ENCODE measurements at places on chromosomes 11 and 22.

DNA sequence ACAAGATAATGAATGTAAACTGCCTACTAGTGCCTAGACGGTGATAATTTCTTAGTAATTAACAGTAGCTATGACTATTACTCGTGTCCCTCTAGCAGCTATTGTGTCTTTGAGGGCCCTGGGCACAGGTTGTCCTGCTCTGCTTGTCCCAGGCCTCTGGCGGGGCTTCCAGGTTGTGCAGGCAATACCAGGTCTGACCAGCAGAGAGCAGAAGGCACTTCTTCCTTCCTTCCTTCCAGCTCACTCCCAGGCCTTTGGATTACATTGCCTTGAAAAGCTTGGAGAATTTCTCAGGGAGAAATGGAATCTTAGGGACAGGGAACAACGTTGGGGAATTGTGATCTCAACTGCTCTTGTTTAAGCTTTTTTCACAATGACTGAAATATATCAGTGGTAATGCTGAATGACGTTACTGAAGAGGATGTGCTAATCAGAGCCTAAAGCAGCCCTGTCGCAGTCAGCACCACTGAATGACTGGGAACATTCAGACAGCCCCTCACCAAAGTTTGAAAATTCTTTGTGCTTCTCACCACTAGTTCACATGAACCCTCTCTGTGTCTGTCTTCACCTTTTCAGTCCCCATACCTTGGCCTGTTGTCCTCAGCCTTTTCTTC lies 8.4 kb upstream of the CCKBR start:
- DNase-seq = no peak

DNA sequence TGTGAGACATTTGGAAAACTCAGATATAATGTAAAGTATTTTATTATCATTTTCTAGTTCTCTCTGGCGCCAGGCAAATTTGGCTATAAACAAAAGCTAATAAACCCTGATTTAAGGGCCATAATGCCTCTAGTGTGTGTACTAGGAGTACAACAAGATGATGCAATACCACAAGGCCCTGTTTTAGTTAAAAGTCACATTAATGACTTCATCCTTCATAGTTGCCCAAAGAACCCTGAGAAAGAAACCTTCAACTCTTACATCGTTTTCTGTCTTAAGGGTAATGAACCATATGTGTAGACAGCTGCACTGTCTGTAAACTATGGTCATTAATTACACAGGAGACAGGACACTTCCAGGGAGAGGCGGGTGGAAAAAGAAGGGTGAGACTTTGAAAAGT lies 538.4 kb downstream of the FAM181B start:
- no peak for DNase-seq

- DNase-seq = no peak
These were observed 78.4 kb downstream of the CDKN1C start for GRCh38 chr11:2807025-2807681.

GRCh38 chr11:73393479-73394415 lies 17.5 kb downstream of the RELT start:
- DNase-seq = peak; percentile 34

DNA sequence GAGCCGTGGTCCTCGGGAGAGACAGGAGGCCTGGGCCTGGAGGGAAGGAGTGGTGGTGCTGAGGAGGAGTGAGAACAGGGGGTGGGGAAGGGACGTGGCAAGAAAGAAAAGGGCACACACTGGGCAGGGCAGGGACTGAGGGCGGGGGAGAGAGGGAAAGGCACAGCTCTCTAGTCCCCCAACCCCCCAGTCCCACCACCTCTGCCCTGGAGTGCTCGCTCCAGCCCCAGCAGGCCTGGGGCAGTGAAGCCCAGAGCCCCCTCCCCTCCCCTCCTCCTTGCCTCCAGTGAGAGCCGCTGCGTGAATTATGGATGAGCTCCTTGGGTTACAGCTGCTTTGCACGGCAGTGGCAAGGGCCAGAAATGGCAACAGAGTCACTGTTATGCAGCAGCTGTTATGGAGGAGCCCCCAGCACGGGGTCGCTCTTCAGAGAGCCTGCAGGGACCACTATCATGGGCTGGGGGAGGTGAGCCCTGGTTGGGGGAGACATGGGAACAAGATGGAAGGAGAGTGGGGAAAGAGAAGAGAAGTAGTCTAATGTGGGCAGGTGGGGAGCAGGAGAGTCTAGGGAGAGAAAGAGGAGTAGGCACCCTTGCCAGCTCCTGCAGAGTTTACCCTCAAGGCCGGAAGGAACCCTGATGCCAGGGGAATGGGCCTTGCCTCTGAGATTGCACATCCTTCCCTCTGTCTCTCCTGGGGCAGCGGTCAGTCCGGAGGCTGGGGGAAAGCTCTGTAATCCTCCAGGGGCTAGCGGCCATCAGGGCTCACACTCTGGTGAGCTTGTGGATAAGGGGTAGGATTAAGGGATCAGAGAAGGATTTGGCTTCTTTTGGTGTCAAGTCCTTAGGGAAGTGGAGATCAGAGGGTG lies 3.6 kb downstream of the RTN4RL2 start:
- no peak for DNase-seq

DNA sequence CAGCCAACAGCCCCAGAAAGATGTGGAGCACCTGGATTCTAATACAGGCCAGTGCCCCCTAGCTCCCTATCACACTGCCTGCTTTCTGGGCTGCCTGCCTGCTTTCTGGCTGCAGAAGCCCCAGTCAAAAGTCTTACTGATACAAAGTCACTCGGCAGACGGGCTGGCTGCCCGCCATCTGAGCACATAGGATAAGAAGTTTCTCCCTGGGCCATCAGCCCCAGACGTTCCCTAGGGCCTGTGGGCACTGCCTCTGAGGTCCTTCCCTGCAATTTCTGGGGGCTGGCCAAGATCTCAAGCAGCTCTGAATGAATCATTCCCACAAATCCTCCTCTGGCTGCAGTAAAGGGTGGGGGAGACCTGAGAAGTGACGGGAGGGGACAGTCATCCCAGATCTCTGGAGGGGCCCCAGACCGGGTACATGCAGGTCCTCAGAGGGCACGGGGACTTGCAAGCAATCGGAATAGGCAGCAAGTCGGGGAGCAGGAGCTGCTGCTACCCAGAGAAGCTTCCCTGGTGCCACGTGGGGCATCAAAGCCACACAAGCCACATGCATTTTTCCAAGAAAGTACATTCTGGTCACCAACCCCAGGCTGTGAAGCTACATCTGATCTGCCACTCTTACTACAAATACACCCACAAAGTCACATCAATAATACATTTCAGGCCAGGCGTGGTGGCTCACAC lies 4.7 kb downstream of the TPST2 start:
- DNase-seq = no peak

DNA sequence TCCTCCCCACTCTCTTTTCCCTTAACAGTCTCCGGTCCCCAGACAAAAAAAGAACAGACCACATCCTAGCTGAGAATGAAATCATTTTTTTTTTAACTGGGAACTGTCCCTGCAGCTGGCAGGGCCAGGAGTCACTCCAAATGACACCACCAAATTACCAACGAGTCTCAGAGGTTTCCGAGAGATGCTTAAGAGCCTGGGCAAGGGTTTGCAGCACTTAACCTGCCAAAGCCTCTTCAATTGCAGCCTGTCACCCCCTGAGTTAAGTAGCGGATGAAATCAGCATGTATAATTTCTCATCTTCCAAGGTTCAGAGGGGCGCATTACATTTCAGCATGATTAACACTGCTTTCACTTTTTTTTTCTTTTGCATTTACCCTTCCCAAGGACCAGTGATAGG lies 71.8 kb downstream of the TENM4 start:
- no peak for DNase-seq

- no peak for DNase-seq
These were observed 10.6 kb upstream of the PAX6 start for GRCh38 chr11:31821766-31822165.

- no peak for DNase-seq
These were observed 74.6 kb downstream of the AASDHPPT start for GRCh38 chr11:106152013-106152412.

DNA sequence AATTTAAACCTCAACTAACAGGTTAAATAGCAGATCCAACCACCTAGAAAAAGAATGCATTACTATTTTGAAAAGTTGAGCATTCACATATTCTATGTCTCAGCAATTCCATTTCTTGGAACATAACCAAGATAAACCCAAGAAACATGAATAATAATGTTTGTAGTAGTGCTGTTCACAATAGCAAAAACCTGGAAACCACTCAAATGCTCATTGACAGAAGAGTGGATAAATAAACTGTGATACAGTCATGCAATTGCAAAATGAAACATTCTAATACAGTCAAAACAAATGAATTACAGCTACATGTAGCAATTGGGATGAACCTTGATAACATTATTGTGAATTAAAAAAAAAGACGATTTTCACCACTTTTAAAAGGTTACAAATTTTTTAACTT lies 162.8 kb upstream of the TMEM45B start:
- DNase-seq = no peak

DNA sequence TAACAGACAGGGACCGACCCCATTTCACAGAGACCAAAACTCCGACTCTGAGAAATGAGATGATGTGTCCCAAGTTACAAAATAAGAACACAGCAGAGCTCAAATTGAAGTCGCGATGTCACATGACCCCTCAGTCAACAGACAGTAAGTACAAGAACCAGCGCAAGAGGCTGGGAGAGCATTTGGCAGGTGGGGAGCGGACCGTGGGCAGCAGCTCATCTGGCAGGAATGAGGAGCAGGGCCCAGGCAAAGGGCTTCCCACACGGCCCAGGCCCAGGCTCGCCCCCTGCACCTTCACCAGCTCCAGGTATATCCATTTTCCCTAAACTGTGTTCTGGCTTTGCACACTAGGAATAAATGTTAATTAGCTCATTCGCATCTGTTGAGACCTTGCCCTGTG lies 34.3 kb downstream of the SCUBE1 start:
- no peak for DNase-seq

- no peak for DNase-seq
These were observed 377.1 kb downstream of the DCDC1 start for GRCh38 chr11:30992513-30992849.

- DNase-seq = no peak
These were observed 105.7 kb downstream of the DBX1 start for GRCh38 chr11:20054584-20054983.

- no peak for DNase-seq
These were observed 192.6 kb downstream of the DSCAML1 start for GRCh38 chr11:117604336-117604995.
